Endodermal cell (in vitro differentiated cells): ENCODE measurements at places on chromosomes 16 and 17.

DNA sequence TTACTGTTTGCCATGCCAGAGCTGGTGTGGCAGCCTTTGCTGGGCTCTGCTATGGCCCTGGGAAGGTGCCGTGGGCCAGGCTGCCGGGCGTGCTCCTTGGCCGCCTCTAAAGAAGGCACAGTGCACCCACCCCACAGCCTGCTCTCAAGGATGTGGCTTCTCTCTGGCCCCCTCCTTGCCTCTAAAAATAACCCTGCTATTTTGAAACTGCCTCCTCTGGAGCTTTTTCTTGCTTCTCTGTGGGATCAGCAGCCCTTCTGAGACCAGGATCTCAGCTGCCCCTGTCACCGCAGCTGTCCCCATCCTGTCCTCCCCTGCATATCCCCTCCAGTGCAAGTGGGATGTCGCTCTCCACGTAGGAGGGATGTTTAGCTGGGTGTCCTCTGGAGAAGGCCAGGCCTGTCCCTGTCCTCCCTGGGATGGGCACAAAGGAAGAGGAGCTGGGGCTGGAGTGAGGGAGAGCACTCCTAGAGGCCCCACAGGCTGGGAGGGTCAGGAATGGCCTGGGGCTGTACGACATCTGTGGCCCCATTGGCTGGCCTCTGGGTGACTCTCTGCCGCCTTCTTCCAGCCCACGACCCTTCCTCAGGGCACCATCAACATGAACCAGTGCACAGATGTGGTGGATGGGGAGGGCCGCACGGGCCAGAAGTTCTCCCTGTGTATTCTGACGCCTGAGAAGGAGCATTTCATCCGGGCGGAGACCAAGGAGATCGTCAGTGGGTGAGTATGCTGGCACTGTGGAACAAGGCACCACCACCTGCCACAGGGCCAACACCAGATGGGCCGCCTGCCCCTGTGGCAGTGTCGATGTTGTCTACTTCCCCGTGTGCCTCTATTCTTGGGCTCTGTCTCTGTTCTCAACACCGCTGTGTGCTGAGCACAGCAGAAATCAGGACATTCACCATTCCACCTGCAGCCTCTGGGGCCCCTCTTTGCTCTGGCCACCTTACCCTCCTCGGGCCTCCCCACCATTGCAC lies 79.7 kb downstream of the PLD6 start:
- DNase-seq, result no peak

DNA sequence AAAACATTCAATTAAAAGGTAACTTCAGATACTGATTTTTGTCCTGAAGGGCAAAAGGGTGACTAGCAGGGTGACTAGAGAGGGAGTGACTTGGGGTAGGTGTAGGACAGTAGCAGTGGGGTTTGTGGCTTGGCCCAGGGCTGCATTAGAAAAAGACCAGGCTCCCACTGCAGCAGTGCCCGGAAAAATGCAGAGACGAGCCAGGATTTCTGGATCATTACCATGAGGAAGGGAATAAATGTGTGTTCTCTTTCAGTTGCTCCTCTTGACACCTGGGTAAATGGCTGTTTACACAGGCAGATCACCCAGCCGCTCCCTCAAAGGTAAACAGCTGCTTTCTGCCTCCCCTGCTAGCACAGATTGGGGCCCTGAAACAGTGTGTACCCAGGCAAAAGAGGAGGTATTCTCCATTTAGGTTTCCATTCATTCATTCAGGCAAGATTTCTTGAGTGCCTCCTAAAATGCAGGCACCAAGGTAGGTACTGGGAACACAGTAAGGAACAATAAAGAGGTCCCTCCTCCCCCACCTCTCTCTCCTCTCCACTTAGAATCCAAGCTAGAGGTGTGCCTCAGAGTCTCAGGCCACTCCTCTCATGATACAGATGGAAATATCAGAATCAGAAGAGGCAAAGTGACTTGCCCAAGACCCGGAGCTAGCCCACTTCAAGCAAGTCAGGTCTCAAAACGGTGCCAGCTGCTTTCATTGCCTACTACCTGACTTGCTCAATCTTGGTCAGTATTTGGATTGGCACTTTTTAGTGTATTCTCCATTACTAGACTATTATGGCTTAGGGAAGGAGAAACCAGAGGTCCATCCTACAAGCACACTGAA lies 15.2 kb upstream of the TOX3 start:
- DNase-seq, result peak; percentile 50

DNA sequence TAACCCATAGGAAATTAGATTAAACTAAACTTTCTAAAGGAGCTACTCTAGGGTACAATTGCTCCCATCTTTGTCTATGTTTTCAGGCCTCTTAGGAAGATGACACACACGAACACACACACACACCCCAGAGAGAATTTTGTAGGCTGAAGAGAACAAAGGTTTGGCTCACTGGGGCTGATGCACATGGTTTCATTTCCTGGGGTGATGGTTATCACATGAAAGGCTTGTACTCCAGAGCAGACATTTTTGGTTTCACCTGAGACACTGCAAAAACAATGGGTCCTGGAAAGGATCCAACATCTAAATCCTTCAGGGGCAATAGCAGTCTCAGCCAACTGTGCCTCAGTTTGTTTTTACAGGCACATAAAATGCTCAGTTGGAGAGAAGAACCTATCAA lies 62.8 kb downstream of the GRB7 start:
- no peak for DNase-seq

DNA sequence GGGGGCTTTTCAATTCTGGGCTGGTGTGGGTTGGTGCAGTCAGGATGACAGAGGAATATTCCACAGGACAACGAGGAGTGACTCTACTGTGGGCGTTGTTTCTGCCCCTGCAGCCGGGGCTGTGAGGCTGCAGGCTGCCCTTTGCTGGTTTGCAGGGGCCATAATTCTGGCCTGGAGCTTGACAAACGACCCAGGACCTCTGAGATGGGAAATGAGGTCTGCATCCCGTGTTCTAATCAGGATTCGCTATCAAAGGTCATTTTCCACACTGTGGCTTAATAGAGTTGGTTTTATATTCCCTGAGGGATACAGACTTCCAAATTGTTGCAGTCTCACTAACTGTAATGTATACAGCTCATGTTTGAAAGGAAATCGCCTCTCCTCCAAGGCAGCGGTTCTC lies 180.9 kb downstream of the RPTOR start:
- no peak for DNase-seq

DNA sequence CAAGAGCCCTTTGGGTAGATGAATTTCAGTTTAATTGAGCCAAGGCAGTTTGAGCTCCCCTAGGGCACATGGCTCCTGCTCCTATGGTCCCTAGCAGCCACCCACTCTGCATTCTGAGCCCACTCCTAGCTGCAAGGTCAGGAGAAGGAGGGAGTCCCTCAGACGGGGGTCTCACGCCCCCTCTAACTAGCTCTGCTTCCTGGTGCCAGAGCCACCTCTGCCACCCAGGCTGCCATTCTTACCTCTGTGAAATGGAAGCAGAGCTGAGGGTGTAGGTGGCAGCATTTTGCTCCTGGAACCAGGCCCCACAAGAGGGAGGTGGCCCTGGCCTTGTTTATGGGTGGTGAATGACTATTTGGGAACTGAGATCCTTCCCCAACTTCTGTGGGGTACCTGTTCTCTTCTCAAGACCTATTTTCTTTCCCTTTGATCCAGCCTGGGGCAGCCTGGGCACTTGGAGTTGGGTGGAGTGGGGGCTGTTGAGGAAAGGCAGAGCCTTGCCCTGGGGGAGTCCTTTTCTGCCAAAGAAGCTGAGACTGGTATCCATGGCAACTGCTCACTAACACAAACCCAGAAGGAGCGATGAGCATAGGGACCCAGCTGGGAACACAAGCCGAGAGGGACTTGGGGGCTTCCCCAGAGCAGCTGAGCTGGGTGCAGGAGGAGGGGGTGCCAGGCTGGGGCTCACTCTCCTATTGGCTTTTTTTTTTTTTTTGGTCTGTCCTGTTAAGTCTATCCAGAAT lies 4.8 kb downstream of the SPNS2 start:
- no peak for DNase-seq

GRCh38 chr17:66375121-66375520 lies 72.7 kb downstream of the PRKCA start:
- DNase-seq, result no peak

DNA sequence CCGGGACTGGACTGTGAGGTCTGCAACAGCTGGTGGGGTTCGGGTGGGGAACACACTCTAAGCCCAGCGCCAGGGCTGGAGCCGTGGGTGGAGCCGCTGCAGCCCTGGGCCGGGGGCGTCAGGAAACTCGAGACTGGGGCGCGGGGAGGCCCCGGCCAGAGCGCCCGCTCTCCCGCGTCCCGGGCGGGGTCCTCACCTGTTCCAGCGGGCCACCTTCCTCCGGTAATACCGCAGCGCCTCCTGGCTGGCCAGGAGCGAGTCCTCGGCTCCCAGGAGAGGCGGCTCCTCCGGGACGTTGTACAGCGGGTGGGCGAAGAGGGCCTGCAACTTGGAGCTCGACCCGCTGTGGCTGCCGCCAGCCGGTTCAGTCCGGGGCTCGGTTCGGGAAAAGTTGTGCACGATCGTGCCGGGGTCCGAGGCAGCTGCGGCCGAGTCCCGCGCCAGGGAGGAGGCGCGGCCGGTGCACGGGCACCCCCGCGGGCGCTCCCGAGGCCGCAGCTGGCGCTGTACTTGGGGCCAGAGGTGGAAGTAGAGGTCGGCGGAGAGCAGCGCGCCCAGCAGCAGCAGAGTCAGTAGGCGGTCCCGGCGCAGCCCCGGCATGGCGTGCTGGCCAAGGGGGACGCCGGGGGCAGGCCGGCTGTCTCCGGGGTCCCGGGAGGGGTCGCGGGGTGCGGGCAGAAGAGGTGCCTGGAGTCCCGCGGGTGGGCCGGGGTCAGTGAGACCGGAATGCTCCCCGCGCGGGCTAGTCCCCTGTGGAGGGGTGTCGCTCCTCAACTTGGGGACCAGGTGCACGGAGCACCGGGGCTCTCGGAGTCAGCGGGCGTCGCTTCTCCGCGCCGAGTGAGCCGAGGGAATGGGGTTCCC lies 868 bp downstream of the FAM20A start:
- peak; percentile 92 for DNase-seq

DNA sequence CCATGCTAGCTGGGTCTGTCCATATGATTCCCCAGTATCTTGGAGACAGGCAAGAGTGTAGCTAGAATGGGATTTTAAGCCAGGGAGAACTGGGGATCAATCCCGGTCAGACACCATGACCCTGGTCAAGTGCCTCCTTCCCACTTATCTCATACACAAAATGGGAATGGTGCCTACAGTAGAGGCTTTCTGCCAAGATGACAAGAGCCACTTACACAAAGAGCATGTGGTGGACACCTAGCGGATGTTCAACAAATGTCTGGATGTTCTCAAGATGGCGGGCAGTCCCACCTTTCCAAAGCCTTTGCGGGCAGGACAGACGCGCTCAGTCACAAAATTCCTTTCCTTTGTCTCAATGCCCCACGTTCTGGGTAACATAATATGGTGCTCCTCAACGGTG lies 57.3 kb downstream of the MAF start:
- DNase-seq, result no peak

GRCh38 chr16:2289282-2289681 lies 21.4 kb upstream of the RNPS1 start:
- DNase-seq, result no peak
